Left lung (tissue), 14 donors: ENCODE measurements at places on chromosomes 1 and 21. TPM values are rescaled to one million over a fixed set of nuclear protein-coding genes. Genes with fewer than 3 reads are reported as not detected.
A peak's percentile ranks its signal among the peaks of the same experiment; 100 is the strongest.

DNA sequence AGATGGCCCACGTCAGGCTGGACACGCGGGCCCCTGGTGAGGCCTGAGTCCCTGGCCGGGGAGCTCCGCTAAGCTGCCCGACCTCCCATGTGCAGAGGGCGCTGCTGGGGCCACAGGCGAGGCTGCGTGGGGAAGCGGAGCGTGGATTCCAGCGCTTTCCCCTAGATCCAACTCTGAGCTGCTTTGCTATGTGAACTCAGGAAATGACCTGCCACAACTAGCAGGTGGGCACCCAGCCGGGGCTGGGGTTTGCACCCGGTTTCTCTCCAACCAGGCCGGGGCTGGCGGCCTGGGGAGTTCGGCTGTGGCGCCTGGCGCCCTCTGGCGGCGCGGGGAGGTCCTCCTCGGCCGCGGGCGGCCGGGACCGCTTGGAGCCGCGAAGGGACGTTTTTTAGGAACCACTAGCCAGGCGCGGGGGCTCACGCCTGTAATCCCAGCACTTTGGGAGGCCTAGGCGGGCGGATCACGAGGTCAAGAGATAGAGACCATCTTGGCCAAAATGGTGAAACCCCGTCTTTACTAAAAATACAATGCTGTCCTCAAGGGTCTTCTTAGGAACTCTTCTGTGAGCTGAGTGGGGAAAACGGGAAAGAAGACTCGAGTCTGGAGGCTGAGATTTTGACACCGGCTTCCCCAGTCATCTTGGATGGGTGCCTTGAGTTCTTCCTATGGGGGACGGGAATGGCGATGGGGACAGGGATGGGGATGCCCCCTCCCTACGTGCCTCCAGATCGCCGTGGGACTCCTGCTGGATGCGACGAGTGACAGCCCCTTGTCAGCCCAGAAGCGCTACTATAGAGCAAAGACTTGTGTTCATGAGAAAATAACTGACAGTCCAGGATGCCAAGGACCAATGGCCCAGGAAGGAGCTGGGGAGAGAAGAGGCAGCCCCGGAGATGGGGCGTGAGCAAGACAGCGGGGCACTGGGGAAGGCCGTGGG lies 12.6 kb downstream of the PYCR2 start:
- peak; percentile 97 for DNase-seq

GRCh38 chr1:161719325-161719611 lies 2.1 kb upstream of the FCRLB start:
- no peak for DNase-seq

DNA sequence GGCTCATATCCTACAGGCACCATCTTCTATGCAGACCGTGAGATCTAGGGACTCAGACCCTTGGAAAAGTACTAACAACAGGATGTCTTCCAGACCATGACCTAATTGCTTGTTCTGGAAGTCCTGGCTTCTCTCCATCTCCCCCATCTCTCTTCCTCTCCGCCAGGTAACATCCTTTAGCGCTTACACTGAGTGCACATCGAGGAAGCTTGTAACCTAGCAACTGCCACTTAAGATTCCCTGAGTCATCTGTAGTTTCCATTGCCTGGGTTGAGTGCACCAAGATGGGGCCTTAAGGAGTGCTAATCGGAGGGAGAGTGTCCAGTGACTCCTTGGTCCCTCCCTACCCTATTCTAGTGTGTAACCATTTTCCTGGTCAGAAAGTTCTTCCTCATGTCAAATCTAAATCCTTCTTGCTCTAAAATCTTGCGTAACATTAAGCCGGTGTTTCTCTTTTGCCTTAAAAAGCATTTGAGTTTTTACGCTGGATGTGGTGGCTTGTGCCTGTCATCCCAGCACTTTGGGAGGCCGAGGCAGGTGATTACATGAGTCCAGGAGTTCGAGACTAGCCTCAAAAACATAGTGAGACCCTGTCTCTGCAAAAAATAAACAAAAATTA lies 9.7 kb downstream of the KLHDC8A start:
- DNase-seq, result no peak

- DNase-seq, result no peak
These were observed 9.8 kb downstream of the BARHL2 start for GRCh38 chr1:90707363-90707710.

GRCh38 chr1:175597969-175598765 lies 145.2 kb downstream of the TNR start:
- no peak for DNase-seq

Gene MANEAL
- total RNA-seq, result 8.6 TPM

- peak; percentile 92 for DNase-seq
These were observed 756 bp downstream of the PHGDH start for GRCh38 chr1:119712342-119713038.

DNA sequence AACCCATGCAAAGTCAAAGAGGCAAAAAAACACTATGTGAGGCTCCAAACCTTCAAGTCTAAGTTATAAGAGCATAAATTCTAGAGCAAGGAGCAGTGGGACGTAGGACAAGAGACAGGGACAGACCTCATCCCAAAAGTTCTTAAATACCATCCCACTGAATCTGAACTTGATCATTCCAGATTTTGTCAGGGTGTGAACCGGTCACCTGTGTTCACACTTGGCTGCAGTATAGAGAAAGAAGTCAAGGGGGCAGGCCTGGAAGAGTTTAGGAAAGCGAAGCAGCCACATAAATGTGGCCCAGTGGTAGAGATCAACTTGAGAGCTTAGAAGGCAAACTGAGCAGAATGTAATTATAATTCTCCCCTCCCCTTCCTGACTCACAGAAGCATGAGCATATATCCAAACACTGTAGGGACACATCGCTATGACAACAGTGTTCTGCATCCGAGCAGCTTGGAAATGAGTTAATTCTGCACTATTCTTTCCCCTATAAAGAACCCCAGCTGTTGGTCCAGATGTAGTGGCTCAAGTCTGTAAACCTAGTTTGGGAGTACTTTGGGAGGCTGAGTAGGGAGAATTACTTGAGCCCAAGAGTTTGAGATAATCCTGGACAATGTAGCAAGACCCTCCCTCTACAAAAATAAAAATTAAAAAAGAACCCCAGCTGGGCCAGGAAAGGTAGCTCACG lies 2.7 kb downstream of the AKR7A2 start:
- DNase-seq, result peak; percentile 17

Gene PLA2G2F
- total RNA-seq, result not detected

Gene CDK11B
- 23.2 TPM for total RNA-seq

GRCh38 chr1:169367096-169367685 lies 406 bp downstream of the NME7 start:
- DNase-seq, result no peak

GRCh38 chr1:56031001-56031400 lies 548.4 kb downstream of the PLPP3 start:
- DNase-seq, result no peak

GRCh38 chr21:45253180-45253579 lies 34.5 kb downstream of the POFUT2 start:
- DNase-seq, result no peak

DNA sequence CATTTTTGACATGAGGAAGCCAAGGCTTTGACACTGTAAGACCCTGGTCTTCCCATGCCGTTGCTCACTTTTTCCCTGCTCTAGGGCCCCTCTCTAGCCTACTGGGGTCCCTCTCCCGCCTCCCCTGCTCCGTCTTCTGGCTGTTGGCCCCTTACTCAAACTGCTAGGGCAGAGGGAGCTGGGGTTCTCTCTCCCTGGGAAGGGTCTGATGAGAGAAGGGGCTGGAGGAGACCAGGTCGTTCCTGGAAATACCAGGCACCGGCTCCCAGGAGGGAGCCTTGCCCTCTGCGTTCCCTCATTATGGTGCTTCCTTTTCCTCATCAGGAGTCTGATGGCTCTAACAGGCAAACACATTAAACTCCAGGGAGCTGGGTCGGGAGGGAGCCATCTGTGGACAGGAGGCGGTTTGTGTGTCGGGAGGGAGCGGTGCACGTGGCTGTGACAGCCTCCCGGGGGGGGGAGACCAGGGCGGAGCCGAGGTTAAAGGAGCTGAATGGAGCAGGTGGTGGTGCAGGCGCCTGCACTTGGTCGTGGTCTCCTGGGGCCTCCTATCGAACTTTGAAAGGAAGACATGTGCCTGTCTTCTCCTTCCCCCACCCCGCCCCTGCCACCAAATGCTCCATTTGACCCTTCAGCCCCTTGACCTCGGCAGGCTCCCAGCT lies 35.4 kb upstream of the LHX4 start:
- no peak for DNase-seq

GRCh38 chr1:98388441-98388840 lies 273.1 kb upstream of the SNX7 start:
- peak; percentile 54 for DNase-seq

Gene ITPKB
- total RNA-seq, result 34.6 TPM

Gene HECTD3
- 40.9 TPM for total RNA-seq

DNA sequence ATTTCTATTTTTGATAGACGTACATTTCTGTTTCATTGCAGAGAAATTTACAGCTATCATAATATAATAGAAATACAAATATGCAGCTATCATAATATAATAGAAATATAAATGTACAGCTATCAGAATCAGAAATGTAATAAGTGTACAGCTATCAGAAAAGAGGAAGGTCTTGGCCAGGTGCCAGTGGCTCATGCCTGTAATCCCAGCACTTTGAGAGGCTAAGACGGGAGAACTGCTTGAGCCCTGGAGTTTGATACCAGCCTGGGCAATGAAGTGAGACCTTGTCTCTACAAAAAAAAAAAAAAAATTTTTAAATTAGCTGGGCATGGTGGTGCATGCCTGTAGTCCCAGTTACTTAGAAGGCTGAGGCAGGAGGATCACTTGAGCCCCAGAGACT lies 37.9 kb downstream of the PIGM start:
- DNase-seq, result no peak

DNA sequence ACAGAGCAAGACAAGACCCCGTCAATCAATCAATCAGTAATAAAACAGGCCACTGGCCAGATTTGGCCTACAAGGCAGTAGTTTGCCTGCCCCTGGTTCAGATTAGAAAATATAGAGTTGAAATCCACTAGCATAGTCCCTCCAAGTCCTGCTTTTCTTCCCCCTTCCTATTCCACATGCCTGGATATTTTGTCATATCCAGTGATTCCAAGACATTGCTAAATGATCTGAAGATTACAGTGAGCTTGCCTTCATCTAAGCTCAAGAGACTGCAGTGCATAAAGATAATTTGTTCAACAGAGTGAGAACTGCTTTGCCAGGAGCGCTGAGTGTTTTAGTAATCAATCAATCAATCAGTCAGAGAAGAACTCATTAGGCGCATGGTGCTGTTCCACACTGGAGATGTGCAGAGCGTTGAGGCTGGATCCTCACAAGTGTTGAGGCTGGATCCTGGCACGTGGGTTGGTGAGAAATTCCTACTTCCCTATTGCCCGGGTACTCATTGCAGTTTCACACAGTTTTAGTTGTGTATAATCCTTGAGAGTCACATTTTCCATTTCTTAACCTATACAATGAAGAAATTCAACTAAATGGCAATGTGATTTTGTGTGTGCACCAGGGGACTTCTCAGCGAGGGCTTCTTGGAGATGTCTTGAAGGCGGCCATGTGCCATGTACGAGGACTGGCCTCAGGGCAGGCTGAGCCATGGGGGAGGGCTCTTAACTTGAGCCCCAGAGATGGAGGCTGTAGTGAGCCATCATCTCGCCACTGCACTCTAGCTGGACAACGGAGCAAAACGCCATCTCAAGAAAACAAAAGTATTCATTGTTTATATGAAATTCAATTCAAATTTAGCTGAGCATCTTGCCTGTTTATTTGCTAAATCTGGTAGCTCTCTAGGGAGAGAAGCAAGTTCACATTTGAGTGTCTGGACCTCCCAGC lies 76.3 kb downstream of the TOMM20 start:
- no peak for DNase-seq

GRCh38 chr1:231684356-231685244 lies 58.0 kb downstream of the DISC1 start:
- DNase-seq, result no peak

- DNase-seq, result no peak
These were observed 34.5 kb upstream of the GPR37L1 start for GRCh38 chr1:202088206-202088605.

DNA sequence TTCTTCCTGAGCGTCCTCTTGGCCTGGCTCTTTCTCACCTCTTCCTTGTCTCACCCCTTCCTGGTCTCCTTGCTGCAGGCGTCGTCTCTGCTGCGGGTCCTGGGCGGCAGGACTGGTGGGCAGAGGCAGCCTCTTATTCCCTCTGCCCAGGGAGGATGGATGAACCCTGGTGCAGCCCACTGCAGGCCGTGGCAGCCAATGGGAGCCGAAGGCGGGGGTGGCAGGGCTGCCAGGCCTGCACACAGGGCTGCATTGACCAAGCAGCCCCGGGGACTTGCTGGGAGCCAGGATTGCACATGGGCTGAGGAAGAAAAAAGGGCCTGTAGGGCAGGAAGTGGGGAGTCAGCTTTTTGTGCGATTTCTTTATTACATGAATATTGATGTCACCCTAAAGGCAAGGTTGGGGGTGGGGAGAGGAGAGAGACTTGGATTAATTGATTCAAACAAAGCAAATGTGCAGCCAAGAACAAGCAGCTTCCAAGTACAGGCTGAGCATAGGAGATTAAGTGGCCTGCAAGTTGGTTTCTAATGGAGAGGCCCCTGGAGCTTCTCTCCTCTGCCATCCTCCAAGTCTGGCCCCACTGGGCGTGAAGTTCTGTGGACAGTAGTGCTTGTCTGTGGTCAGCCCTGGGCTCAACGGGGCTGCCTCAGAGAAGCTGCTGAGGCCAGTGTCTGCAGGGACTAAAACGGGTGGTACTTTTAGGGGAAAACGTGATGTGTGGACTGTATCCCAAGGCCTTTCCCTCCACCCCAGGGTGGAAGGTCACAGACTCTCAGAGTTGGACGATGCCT lies at the start of gene S100B:
S100B (minus strand) TSS at position 108 of the 792 bp plus-strand sequence. CDS start 2,667 bp downstream, outside the sequence.
- DNase-seq, result no peak

Gene AMY2B
- 10.1 TPM for total RNA-seq

GRCh38 chr1:17472814-17473213 lies 33.3 kb upstream of the RCC2 start:
- DNase-seq, result no peak

DNA sequence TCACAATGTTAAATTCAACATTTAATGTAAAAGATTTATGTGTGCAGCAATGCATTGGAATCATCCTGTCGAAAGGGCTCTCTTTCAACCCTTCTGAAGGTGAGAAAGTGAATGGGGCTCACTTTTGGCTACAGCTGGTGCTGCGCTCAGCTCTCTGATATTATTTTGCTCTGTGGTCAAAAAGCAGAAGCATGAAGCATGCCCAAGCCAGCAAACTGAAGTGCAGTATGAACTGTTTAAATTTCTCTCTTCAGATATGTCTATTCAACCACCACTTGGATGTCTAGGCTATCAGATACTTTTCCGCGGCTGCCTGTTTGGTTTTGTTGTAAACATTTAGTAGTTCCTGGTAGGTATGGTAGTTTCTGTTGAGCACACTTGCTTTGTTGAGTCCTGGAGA lies 216.9 kb upstream of the TMPRSS15 start:
- no peak for DNase-seq

Gene PTGS2
- 105 TPM for total RNA-seq

Gene LRRC71
- total RNA-seq, result 0.38 TPM

Gene COL8A2
- total RNA-seq, result 7.0 TPM

Gene ZYG11A
- 0.12 TPM for total RNA-seq

Gene WDR64
- total RNA-seq, result not detected

Gene KPRP
- total RNA-seq, result not detected

- no peak for DNase-seq
These were observed 20.0 kb upstream of the CNN3 start for GRCh38 chr1:94946886-94947285.
